ENCODE measurements at places on chromosomes 4 and X.

GRCh38 chrX:72666451-72666850 is 47.7 kb downstream of the PHKA1 start:
- no peak for DNase-seq

GRCh38 chr4:152068866-152069265 is 308.1 kb upstream of the GATB start:
- no peak for DNase-seq

- DNase-seq: no peak
Measured at GRCh38 chr4:16938512-16939040, 40.1 kb upstream of the LDB2 start.

DNA sequence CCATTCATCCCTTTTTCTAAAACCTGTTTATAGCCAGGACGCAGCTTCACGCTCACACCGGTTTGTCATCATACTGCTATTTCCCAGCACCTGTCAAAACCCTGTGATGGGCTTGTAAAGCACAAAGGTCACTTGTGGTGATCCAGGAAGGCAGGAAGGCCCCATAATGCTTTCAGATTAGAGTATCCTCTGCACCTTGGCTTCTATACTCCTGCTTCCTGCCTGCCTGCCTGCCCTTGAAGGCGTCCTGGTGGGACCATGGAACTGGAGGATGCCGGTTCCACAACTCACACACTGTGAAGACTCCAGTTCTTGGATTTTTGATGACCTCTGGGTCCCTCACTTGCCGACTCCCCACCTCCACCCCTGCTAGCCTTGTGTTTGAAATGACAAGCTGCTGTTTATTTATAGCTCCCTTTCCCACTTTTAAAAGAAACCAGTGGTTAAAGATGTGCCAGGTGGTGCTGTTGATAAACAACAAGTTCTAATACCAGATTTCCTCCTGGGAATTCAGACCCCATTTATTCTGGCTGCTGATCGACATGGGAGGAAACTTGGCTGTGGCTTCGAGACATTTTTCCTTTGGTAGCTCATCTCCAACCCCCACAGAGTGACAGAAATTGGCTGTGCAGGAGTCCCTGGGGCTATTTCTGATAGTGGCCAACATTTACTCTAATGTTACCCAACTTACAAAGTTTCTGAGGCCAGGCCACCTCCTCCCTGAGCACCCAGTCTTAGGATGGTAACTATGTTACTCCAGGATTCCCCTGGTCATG is 211.5 kb downstream of the KDR start:
- DNase-seq: no peak

DNA sequence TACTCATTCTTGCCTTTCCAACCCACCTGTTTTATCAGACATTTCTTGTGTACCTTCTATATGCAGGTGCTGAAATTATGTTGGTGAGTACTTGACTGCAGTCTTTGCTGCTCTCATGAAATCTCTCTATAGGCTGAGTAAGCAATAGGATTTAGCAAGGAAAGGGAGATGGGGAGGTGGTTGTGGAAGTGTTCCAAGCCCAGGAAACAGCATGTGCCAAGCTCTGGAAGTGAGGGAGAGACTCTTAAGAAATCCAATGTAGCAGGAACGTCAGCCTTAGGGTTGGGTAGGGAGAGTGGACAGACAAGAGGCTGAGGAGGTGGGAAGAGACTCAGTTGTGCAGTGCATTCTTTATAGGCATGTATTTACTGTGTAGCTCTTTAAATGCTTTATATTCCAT is 5.6 kb downstream of the SEPTIN11 start:
- no peak for DNase-seq

- no peak for DNase-seq
Measured at GRCh38 chr4:168588916-168589531, 92.2 kb downstream of the PALLD start.

DNA sequence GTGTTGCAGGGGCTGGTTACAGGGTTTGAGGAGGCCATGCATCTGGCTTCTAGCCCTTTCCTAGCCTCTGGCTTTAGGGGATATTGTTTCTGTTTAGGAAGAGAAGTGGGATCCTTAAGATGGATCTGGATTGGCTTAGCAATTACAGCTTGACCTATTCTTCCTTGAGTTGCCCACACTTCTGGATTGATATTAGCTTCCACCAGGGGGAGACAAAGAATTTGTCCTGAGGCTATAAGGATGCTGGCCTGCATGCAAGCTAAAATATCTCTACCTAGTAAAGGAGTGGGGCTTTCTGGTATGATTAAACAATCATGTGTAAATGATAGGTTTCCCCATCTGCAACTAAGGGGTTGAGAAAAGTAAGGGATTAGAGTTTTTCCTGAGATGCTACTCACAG is 117.2 kb downstream of the TEX13C start:
- no peak for DNase-seq

- no peak for DNase-seq
Measured at GRCh38 chr4:35734381-35735098, 509.8 kb downstream of the ARAP2 start.

GRCh38 chr4:77481856-77482255 is 123.8 kb upstream of the CXCL13 start:
- no peak for DNase-seq

- no peak for DNase-seq
Measured at GRCh38 chr4:70133473-70133872, 20.6 kb upstream of the PRR27 start.

GRCh38 chr4:112765317-112765974 is 128.5 kb downstream of the LARP7 start:
- DNase-seq: no peak

All from CD4-positive, alpha-beta T cell treated with Interferon gamma for 1 hour (primary cell).